ENCODE measurements at places on chromosomes 13 and 19. TPM values are rescaled to one million over a fixed set of nuclear protein-coding genes. Genes with fewer than 3 reads are reported as not detected.

DNA sequence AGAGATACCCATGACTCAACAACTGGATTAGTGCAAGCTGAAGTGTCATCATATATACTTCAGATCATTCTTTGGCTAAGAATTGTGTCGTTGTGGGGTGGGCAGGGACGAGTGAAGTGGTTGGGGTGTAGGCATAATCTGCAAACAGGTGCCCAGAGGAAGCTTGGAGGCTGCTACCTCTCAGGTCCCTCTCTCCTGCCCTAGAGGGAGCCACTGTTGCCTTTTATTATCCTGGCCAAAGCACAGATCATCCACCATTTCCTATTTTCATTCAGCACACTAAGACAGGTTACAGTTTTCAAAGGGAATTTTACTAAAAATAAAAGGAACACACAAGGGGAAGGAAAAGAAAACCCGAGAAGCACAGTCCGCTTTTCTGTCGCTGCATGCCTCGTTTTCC lies 126.6 kb downstream of the HS6ST3 start:
- DNase-seq, result no peak

DNA sequence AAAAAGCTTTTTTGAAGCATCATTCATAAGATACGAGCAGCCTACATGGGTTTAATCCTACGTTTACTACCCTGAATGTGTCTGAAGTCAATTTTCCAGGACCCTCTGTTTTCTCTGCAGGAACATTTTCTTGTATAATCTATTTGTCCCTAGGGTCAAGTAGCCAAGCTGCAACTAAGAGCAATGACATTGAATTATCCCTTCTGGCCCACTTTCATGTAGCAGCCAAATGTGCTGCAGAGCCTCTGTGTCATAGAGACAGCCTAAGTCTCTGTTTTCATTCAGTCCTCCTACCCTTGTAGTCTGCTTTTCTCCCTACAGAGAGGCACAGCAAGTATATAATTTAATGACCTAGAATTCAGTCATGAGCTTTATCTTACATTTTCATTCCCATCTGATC lies 82.1 kb downstream of the ZAR1L start:
- no peak for DNase-seq

GRCh38 chr13:73720216-73720840 lies 413.9 kb downstream of the KLF12 start:
- DNase-seq, result no peak

The NLRP11 gene
- polyA plus RNA-seq, result 0.04 TPM

The TSSK6 gene
- 0.85 TPM for polyA plus RNA-seq

The HNRNPA1L2 gene
- polyA plus RNA-seq, result 23.0 TPM

The ADGRE1 gene
- 0.21 TPM for polyA plus RNA-seq
